ENCODE measurements at places on chromosomes 2 and 18.

- DNase-seq: no peak
These were observed 767.0 kb downstream of the PLCL1 start for GRCh38 chr2:198571393-198571792.

DNA sequence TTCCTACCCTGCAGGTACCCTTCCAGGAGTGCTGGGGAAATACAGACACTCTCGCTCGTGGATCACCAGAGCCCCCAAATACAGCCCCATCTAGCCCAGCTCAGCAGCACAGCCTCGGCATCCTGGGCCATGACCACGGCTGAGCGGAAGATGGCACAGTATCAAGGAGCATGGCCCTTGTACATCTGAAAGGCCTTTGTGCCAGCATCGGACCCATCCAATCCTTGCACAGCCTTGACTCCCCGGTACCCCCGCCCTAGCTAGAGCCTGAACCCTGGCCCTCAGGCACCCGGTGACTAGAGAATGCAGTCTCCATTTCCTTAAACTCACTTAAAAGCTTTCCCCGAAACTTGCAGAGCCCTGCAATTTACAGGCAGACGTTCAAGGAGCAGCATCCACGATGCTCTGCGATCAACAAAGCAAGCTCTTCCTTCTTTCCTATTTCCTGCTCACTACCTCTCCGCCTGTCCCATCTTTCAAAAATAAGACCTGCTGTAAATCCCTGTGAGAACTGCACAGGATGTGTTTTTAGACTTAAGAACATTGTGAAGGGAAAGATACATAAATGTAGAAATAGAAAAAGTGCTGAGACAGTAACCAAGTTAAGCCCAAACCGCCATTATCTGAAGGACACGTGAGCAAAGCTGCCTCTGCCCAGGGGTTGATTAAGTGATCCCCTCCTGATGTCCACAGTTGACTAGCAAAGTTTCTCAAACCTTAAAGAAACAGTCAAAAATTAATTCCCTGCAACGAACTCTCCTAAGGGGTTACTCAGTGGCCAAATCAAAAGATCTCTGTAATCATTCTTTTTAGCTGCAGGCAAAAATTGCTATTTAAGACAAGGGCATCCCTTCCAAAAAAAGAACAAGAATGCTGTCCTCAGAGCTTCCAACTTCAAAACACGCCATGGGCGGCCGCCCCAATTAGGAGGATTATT lies 48.5 kb downstream of the ZNF516 start:
- DNase-seq: peak; percentile 47

GRCh38 chr2:46518861-46519260 lies 39.5 kb downstream of the TMEM247 start:
- DNase-seq: no peak

DNA sequence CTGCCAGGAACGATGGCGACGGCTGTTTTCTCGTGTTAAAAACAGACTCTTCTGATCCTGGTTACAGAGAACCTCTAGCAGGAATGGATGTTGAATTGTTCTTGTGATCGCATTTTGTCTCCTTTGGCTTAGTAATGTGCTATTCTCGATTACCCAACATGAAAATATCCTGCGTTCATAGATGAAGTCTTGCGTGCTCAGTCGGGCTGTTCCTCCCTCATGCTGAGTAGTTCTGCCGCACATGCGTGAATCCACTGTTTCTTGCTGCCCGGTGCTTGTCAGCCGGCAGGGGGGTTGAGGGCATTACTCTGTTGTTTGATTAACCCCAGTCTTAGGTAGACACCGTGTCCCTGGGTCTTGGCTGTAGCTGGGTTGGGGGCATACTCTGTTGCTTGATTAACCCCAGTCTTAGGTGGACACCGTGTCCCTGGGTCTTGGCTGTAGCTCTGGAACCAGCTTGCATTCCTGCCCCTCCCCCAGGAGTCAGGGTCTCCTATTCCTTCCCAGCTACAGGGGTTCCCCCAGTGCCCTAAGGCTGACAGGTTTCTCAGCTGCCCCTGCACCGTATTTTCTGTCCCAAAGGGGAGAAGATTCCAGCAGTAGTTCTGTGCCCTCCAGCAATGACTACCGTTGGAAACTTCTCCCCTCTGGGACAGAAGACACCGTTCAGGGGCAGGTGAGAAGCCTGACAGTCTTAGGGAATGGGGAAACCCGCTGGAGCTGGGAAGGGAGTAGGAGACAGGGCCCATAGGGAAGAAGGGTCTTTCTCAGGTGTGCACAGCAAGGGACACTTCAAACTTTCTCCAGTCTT lies 22.1 kb upstream of the ASB1 start:
- DNase-seq: no peak

DNA sequence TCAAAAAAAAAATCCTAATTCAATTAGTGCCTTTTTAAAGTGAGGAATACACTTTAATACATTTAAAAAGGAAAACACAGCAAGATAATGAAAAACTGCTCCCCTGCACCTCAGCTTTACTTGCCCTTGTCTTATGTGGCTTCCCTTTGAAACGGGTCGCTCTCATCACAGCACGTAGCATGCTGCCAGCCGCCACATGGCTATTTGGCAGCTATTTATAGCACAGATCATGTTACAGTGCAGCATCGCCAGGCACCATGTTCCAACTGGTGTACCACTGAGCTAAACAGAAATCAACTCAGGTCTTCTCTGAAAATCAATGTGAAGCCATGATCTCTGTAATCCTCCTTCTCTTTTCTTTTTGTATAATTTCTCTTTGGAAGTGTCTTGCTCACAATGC lies 65.1 kb downstream of the TMEM182 start:
- DNase-seq: no peak

DNA sequence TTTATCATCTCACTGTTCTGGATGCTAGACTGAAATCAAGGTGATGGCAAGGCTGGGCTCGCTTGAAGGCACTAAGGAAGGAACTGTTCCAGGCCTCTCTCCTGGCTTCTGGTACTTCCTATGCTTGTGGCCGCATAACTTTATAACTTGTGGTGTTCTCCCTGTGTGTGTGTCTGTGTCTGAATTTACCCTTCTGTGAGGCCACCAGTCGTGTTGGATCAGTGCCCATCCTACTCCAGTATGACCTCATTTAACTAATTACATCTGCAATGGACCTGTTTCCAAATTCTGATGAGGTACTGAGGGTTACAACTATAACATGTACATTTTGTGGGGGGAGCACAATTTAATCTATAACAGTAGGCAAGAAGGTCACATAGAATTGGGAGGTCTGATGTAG lies 41.6 kb downstream of the LYPD6B start:
- no peak for DNase-seq

GRCh38 chr2:172091000-172091641 lies 5.8 kb downstream of the DLX1 start:
- no peak for DNase-seq

- no peak for DNase-seq
These were observed 913.4 kb downstream of the CBLN2 start for GRCh38 chr18:71630696-71631095.
